ENCODE measurements at places on chromosomes 2 and 18. TPM values are rescaled to one million over a fixed set of nuclear protein-coding genes. Genes with fewer than 3 reads are reported as not detected.

- no peak for DNase-seq
Observed at GRCh38 chr18:6601241-6601640, 128.3 kb upstream of the ARHGAP28 start.

GRCh38 chr2:3040496-3041140 lies 337.0 kb downstream of the EIPR1 start:
- DNase-seq = no peak

The NCL gene
- 185 TPM for total RNA-seq

The MARCHF4 gene
- total RNA-seq = under 0.01 TPM
